ENCODE measurements at places on chromosomes 3 and 15.

DNA sequence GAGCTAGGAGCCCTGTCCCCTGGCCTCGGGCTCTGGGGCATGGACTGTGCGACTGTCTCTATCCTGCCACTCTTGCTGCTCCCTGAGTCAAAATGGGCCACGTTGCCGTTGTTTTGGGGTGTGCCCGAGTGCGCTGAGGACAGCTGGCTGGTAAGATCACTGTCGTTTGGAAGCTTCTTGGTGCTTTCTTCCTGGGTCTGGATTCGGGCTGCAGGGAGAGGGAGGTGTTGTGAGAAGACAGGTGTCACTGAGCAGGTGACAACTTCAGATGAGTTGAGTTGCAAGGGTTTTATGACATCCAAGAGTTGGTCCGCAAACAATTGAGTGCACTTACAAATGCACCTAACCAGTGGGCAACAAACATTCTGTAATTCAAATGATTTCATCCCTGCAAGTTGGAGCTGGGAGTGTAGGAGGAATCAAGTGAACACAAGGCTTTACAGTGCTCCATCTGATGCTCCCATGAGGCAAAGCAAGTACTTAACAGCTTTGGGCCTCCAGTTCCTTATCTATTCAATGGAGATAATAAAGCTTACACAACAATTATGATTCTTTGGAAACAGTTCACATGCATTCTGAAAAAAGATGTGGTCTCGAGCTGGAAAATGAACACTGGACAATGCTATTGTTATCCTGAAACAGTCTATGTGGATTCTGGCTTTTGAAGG lies 11.0 kb upstream of the STARD5 start:
- DNase-seq, result no peak

GRCh38 chr15:57541805-57542504 lies 49.7 kb upstream of the MYZAP start:
- DNase-seq, result peak; percentile 79

GRCh38 chr3:119149484-119149883 lies 3.5 kb downstream of the TEX55 start:
- DNase-seq, result peak; percentile 91

DNA sequence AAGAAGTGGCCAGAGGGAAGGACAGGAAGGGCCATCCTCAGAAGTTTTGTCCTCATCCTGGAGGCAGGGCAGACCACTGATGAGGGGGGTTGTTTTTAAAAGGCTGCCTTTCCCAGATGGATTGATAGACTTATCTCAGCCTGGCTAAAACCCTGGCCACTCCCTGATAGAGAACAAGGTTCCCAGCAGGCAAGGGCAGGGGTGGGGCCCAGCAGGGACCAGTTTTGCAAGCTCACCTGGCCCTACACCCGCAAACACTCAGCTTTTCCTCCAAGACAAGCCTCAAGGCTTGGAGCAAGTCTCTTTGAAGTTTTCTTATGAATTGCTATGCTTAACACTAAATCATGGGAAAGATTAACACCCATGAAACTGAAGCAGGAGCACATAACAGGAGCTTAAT lies 9.1 kb downstream of the LIPC start:
- DNase-seq, result no peak

GRCh38 chr3:191775451-191776233 lies 314.7 kb downstream of the PYDC2 start:
- DNase-seq, result peak; percentile 87

- DNase-seq, result no peak
Observed at GRCh38 chr3:9250236-9250635, 790 bp upstream of the SRGAP3 start.

- DNase-seq, result no peak
Observed at GRCh38 chr3:170962411-170962810, 54.0 kb upstream of the EIF5A2 start.

- DNase-seq, result no peak
Observed at GRCh38 chr3:52494445-52494844, 693 bp upstream of the STAB1 start.

DNA sequence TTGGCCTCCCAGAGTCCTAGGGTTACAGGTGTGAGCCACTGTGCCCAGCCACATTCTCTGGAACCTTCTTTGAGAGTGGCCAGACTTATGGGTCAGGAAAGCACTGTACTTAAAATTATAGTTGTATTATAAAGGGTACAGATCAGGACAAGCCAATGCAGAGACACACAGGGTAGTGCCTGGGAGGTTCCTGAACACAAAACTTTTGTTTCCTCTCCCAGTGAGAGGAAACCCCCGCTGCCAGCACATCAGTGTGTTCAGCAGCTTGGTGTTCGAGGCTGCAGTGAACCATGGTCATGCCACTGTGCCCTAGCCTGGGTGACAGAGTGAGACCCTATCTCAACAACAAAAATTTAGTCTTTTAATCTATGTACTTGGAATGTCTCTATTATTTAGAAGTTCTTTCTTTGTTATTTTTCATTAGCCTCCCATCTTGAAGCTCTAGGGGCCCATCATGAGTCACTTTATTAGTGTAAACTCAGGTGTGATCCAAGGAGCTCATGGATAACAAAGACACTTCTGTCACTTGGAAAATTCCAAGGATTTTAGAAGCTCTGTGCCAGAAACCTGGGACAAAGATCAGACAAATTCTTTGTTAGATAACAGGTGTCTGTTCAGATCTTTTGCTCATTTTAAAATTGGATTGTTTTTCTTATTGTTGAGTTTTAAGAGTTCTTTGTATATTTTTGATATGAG lies 7.8 kb downstream of the BLOC1S6 start:
- no peak for DNase-seq
